ENCODE measurements at places on chromosomes 13 and 19.

- no peak for DNase-seq
Measured at GRCh38 chr19:46953955-46954501, 65.6 kb upstream of the NPAS1 start.

DNA sequence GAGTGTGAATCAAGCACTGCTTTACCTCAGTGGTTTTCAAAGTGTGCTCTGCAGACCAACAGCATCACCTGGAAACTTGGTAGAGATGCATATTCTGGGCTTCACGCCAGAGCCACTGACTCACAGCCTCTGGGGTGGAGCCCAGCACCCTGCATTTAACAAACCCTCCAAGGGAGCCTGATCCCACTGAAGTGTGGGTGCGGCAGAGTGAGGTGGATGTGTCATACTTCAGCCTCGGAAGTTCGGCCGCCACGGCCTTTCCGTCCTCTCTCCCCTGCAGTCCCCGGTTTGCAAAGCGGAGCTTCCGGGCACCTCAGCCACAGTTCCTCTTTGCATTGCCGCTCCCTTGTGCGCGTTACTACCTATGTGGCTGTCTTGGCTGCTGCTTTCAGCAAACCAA is 33.3 kb upstream of the MICU2 start:
- peak; percentile 82 for DNase-seq

DNA sequence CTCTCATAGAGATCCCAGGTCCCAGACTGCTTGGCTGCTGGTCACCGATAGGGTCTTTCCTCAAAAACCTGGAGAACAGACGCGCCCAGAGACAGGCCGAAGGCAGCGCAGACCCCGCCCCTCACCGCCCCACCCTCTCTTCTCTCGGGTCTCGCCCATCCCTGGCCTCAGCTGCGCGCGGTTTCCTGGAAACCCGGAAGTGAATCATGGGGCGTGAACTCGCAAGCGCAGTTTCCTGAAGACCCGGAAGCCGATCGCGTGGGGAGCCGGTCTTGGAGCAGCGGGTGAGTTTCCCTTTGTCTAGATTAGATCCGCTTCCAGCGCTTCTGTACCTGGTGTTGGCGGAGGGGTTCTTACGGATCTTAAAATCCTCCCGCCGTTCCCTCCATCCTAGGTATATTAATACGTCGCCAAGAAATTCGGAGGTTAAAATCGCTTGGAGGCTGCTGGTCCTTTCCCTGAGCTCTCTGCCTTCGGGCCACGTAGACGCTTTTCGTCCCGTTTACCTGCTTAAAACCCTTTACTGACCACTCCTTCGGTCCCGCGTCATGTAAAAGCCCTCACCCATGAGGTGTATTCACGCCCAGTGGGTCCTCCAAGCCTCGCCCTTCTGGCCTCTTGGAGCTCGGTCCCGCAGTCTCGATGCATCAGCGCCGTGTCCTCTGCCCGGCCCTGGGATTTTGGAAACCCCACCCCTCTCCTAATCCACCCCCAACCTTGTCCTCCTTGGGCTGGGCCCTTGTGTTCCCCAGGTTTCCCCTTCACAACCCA is at the start of gene ZNF578:
Gene ZNF578 (plus strand): TSS at position 230 of the 771 bp plus-strand sequence. CDS start 48,293 bp downstream, outside the sequence.
- no peak for DNase-seq

GRCh38 chr19:44072543-44073401 is 813 bp downstream of the ZNF284 start:
- DNase-seq, result peak; percentile 30

DNA sequence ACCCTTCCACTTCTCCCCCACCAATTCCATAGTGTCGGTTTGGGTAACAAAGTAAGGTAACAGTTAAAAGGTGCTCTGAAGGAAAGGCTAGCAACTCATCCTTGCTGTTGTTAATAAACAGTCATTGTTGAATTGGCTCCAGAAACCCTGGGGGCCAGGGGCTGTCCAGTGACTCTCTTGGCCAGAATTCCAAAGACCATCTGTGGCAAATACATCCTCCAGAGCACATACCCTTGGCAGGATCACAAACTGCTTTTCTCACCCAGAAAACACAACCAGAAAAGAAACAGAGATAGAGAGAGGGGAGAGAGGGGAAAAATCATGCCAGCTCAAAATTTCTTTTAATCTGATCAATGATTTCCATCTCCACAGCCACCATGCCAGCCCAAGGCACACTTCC is 22.1 kb downstream of the CACNA1A start:
- no peak for DNase-seq

- no peak for DNase-seq
Measured at GRCh38 chr19:7562646-7563393, 27.3 kb downstream of the PNPLA6 start.

- no peak for DNase-seq
Measured at GRCh38 chr19:16201011-16201391, 3.3 kb downstream of the AP1M1 start.

- DNase-seq, result no peak
Measured at GRCh38 chr19:38293281-38293680, 10.8 kb upstream of the C19orf33 start.

- no peak for DNase-seq
Measured at GRCh38 chr13:30338952-30339351, 31.6 kb upstream of the KATNAL1 start.

- peak; percentile 66 for DNase-seq
Measured at GRCh38 chr19:5990289-5990797, 12.4 kb upstream of the RANBP3 start.

DNA sequence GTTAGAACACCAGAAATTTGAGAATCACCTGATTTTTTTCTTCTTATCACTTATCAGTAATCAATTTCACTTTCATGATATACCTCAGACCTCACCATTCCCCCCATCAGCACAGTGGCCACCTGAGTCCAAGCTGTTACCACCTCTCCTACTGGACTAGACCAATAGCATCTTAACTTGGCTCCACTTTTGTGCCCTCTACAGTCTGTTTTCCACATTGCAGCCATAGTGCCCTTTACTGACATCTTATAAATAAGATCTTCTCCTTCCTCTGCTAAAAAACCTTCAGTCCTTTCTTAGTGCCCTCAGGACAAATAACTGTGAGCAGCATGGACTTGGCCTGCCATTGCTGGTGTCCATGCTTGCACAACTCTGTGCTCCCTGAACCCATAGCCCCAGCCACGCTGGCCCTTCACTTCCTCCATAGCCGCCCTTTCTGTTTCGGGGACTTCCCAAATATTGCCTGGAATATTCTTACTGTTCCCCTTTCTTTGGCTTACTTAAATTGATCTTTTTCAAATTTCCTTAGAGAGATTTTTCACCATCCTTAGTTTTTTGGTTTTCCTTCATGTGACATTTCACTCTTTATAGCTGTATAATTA is 380.8 kb downstream of the LMO7 start:
- no peak for DNase-seq

DNA sequence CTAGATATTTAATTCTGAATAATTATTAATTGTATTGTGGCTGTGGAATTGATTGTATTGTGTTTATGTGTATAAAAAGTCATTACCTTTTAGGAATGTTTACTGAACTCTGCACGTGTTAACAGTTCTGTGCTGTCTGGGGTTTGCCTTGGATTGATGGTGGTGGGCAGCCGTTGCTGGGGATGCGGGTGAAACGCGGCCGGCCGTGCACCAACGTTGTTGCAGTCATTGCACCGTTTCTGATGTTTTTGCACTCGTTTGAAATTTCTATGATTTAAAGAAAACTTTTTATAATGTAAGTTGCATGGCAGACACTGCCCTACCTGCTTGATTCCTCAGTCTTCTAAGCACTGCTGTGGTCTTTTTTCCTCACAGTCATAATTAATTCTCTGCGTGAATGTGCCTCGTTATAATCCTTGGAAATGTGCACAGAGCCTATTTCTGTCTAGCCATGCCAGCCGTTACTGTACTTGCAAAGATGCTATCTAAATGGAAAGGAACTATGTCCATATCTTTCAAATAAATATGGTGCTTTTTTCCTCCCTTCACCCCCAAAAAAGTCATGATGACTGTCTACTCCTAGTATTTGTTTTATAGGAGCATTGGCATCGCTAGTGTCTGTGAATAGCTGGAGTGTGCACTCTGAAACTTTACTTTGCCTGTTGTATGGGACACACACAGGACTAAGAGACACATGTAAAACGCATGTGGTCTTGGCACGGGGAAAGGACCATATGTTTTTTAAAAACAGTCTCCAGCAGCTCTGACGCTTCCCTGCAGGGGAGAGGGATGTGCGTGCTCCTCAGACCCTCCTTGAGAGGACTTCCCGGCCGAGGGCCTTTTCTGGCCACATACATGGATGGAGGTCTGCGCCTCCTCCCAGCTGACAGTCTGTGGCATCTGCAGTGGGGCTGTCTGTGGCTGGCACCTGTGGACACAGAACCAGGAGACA is 40.7 kb upstream of the MCF2L start:
- no peak for DNase-seq

DNA sequence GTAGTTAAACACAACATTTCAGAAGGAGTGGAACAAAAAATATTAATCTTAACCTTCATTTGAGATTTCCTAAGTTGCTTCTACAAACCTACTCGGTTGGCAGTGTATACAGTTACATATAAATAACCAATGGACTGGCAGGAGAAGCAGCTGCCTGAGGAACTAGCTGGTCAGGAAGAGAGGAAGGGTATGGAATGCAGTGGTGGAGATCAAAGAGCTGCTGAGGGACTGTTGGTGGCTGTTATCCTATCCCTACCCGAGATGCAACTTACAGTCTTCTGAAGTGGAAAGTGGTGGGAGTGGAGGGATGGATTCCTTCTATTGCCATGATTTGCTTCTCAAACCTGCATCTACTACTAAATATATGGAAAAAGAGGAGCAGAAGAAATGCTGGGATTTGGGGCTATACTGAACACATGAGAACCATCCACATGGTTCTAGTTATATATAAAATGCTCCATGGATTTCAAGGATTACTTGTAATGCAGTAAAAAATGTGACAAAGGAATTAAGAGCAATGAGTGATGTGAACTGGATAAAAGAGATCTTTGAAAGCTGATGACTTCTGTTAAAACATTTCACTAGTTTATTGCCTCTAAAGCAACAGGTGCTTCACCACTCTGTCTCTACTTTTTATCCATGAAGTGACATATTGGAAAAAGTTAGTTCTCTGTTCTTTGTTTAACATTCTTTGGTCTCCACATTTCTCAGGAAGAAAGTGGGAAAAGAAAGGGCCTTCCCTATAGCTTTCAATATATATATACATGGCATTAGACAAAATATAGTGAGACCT is 29.9 kb downstream of the MICU2 start:
- DNase-seq, result peak; percentile 1

DNA sequence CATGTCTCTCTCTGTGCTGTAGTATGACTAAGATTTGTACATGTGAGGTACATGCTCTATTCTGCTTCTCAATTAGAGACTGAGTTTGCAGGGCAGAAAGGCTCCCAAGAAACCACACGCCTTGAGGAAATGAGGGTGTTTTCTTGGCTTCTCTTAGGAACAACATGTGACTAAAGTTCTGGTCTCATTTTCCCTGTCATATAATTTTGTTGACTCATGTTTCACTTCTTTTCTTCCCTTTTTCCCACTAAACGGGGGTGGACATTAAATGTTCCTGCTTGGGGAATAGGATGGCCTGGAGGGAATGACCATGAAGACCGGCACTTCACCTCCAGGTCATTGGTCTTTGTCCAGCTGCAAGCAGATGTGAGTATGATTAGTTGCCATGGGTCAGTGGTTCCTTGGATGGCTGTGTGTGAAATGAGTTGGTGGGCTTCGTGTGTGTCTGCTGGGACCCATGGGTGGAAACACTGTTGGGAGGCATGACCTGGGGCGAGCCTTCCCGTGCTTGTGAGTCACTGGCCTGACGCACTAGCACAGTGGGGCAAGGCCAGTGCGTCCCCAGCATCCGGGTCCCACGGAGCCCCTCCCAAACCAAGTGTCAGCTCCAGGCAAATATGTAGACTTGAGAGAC is 56.6 kb downstream of the COL4A1 start:
- DNase-seq, result no peak

- DNase-seq, result no peak
Measured at GRCh38 chr13:28654276-28654675, 4.7 kb upstream of the POMP start.

GRCh38 chr13:85616275-85616674 is 182.9 kb downstream of the SLITRK6 start:
- DNase-seq, result no peak
